ENCODE measurements at places on chromosomes 12 and 14.
A peak's percentile ranks its signal among the peaks of the same experiment; 100 is the strongest.

DNA sequence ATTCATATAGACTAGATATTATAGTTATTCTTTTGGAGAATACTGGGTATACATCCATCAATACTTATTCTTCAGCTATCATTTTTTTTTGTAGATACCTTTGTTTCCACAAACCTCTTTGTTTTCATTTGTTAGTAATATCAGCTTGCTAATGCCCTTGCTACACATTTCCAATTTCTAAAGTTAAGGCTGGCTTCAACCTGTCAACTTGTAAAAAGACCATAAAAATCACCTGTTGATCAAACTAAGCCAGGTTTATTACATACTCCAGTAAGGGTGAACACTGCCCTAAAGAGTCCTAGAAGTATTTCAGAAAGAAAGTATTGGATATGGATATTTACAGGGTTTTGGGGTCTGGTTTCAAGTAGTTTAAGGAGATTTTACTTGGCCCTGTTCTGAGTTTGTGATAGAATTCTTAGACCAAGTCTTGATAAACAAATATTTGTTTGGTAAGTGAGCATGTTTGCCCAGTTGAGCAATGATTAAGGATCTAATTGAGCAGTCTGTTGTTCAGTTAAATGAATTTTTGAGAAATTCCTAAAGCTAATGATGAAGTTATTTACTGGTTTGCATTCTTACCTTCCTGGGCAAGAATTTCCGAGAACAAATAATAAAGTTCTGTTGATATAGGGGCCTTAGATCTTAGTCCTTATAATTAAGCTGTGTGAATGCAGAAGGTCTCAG is 52.8 kb upstream of the LRTM2 start:
- H3K4me1 ChIP-seq, result no peaks in the 10 kb centered on the region
- no peak for DNase-seq
- H3K4me3 ChIP-seq, result no peak overlapping the region
- H3K27ac ChIP-seq, result no peak overlapping the region
- peaks cover 12% of the 10 kb centered on the region for H3K36me3 ChIP-seq

GRCh38 chr12:62288328-62288727 is 28.1 kb downstream of the USP15 start:
- H3K27ac ChIP-seq, result no peak overlapping the region
- H3K27me3 ChIP-seq, result no peaks in the 10 kb centered on the region
- H3K36me3 ChIP-seq, result peaks cover 8% of the 10 kb centered on the region
- DNase-seq, result no peak
- H3K4me1 ChIP-seq, result peaks cover 14% of the 10 kb centered on the region

GRCh38 chr14:92475451-92476187 is 38.0 kb upstream of the RIN3 start:
- no peak overlapping the region for H3K4me3 ChIP-seq
- no peaks in the 10 kb centered on the region for H3K36me3 ChIP-seq
- H3K27me3 ChIP-seq, result no peaks in the 10 kb centered on the region
- peak; percentile 29 for DNase-seq

GRCh38 chr14:99213527-99213971 is 58.4 kb downstream of the BCL11B start:
- peak overlapping the region; percentile 78 for H3K27ac ChIP-seq
- DNase-seq, result no peak
- peak overlapping the region; percentile 36 for H3K4me3 ChIP-seq
- peaks cover 68% of the 10 kb centered on the region for H3K36me3 ChIP-seq

- no peaks in the 10 kb centered on the region for H3K4me1 ChIP-seq
- no peak for DNase-seq
- no peak overlapping the region for H3K4me3 ChIP-seq
- no peaks in the 10 kb centered on the region for H3K27me3 ChIP-seq
- H3K36me3 ChIP-seq, result no peaks in the 10 kb centered on the region
- no peak overlapping the region for H3K27ac ChIP-seq
Observed at GRCh38 chr12:61311413-61311812, 948.8 kb upstream of the USP15 start.

- peaks cover 4% of the 10 kb centered on the region for H3K4me1 ChIP-seq
- peaks cover 3% of the 10 kb centered on the region for H3K27me3 ChIP-seq
- no peak overlapping the region for H3K4me3 ChIP-seq
Observed at GRCh38 chr12:116861320-116861719, 19.9 kb downstream of the HRK start.

DNA sequence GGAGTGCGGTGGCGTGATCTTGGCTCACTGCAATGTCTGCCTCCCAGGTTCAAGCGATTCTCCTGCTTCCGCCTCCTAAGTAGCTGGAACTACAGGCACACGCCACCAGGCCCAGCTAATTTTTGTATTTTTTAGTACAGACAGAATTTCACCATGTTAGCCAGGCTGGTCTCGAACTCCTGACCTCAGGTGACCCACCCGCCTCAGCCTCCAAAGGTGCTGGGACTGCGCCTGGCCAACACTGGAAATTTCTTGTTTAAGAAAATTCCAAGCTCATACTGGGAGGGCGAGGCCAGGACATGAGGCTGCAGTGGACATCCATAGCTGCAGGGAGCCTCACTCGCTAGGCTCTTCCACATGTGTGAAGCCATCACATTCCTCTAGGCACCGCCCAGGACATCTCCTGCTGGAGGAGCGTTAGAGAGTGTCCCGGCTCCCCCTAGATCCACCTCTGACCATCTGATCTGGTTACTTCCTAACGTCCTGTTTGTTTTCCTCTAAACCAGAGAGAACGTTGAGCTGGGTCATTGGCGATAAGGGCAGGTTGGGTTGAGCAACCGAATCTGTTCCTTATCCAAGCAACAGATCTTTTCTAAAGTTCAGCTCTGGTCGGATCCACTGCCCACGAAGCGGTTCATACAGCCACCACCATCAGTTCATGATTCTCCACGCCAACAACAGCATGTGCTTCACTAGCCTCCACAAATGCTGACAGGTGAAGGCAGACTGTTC is 108.2 kb upstream of the MED13L start:
- H3K4me3 ChIP-seq, result no peak overlapping the region
- no peak for DNase-seq
- H3K27ac ChIP-seq, result no peak overlapping the region
- no peaks in the 10 kb centered on the region for H3K27me3 ChIP-seq

DNA sequence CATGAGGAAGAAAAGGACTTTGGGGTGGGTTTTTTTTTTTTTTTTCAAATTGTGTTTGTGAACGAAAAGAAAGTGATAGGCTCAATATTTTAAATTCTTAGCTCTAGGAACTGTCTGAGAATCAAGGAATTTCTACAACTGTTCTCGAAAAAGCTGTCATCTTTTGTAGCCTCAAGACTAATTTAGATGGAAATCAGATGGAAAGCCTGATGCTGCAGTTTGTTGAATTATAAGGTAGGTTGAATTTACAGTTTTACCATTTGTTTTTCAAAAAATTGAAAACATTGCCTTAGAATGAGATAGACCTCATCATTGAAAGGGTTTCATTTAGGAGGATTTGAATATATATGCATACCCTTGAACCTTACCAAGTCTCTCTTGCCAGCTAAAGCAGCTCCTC is 109.3 kb upstream of the TRHDE start:
- H3K4me3 ChIP-seq, result no peak overlapping the region
- H3K27ac ChIP-seq, result no peak overlapping the region
- H3K27me3 ChIP-seq, result no peaks in the 10 kb centered on the region
- H3K4me1 ChIP-seq, result no peaks in the 10 kb centered on the region
- no peak for DNase-seq
- H3K36me3 ChIP-seq, result no peaks in the 10 kb centered on the region

GRCh38 chr12:49976557-49976956 is 3.8 kb downstream of the AQP6 start:
- no peak overlapping the region for H3K27ac ChIP-seq
- DNase-seq, result no peak
- H3K27me3 ChIP-seq, result no peaks in the 10 kb centered on the region
- H3K36me3 ChIP-seq, result no peaks in the 10 kb centered on the region

DNA sequence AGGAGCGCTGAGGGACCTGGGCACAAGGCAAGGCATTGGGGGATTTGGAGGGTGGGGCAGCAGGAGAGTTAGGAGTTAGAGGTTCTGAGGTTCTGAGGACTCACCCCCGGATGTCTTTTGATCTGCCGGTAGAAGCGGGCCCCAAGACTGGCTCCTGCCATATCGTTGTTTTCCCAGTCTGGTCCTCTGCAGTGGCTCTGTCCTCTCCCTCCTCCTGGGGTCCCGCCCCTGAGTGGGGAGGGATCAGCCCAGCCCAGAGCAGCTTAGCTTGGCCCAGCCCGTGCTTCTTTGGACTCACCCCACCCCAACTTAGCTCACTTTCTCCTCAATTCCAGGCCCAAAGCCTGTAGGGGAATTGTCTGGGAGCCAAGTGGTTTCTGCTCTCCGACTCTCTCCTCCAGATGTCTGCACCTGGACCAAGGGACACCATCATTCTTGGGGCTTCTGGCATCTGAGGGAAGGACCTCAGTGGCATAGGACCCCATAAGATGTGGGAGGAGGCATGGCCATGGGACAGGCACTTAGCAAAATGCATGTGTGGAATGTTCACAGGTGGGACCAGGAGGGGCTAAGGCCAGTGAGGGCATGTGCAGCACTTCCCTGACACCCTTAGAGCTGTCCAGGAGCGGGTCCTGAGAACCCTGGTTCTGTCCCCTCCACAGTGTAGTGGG is 7.5 kb downstream of the SHMT2 start:
- no peak for DNase-seq
- H3K36me3 ChIP-seq, result peaks cover 27% of the 10 kb centered on the region
- H3K27me3 ChIP-seq, result peaks cover 48% of the 10 kb centered on the region
- no peak overlapping the region for H3K4me3 ChIP-seq
- H3K4me1 ChIP-seq, result peaks cover 77% of the 10 kb centered on the region

- H3K27ac ChIP-seq, result no peak overlapping the region
- no peaks in the 10 kb centered on the region for H3K4me1 ChIP-seq
- H3K27me3 ChIP-seq, result peaks cover 3% of the 10 kb centered on the region
- H3K36me3 ChIP-seq, result no peaks in the 10 kb centered on the region
Observed at GRCh38 chr14:38297681-38298080, 41.8 kb upstream of the CLEC14A start.

DNA sequence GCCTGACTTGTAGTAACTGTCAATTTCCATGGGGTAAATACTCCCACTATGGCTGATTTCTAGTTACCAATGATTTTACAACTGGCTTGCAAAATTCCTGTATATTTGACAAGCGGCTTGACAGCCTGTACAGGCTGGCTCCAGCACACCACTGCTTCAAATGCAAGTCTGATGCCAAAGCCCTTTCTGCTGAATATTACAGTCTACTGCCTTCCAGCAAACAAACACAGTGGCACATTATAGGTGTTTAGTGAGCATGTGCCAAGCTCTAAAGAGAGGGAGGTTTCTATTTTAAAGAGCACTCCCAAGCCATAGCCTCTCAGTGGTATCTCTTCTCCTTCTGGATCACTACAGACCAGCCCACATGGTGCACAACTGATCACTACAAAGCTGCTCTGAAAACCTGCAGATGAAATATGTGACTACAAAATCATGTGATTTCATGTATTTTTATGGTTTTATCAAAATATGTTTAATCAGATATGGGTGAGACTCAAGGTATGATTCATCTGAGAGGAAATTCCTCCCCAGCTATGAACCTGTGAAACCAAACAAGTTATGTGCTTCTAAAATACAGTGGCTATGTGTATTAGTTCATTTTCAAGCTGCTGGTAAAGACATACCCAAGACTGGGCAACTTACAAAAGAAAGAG is 101.5 kb downstream of the RPAP3 start:
- no peak overlapping the region for H3K27ac ChIP-seq
- no peaks in the 10 kb centered on the region for H3K36me3 ChIP-seq
- no peak for DNase-seq
- no peaks in the 10 kb centered on the region for H3K27me3 ChIP-seq
- no peak overlapping the region for H3K4me3 ChIP-seq
- H3K4me1 ChIP-seq, result no peaks in the 10 kb centered on the region

DNA sequence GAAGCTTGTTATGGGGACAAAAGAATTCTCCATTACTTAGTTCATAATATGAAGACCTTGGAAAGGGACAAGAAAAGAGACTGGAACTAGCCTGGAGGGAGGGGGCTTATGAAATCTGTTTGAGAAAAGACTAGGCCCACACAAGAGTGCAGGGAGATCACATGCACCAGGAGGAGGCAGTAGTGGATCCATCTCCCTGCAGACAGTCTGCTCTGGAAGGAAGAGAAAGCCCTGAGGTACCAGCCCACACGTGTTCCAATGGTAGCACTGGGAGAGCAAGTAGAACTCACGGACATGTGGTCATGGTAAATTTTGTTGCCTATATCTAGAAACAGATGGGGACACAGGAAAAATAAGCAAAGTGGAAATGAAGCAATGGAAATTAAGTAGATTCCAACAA is 445.4 kb downstream of the SOX5 start:
- no peak overlapping the region for H3K4me3 ChIP-seq
- no peaks in the 10 kb centered on the region for H3K36me3 ChIP-seq
- H3K27me3 ChIP-seq, result no peaks in the 10 kb centered on the region
- no peak overlapping the region for H3K27ac ChIP-seq
- no peaks in the 10 kb centered on the region for H3K4me1 ChIP-seq

DNA sequence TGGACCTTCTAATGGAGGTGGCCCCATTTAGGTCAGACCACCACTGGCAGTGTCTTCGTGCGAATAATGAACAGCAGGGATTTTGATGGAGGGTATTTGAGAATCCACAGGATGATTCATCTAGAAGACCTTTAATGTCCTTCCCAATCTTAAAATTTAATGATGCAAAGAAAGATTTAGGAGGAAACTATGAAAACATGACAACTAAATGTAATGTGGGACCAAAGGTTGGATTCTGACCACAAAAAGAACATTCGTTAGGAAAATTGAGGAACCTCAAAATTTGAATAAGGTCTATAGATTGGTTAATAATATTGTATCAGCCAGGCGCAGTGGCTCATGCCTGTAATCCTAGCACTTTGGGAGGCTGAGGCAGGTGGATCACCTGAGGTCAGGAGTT is 78.2 kb upstream of the TMPO start:
- no peak overlapping the region for H3K4me3 ChIP-seq
- peaks cover 3% of the 10 kb centered on the region for H3K27me3 ChIP-seq
- no peaks in the 10 kb centered on the region for H3K4me1 ChIP-seq

GRCh38 chr12:60093428-60093827 is 497.6 kb downstream of the SLC16A7 start:
- no peaks in the 10 kb centered on the region for H3K36me3 ChIP-seq
- no peak overlapping the region for H3K4me3 ChIP-seq
- H3K4me1 ChIP-seq, result no peaks in the 10 kb centered on the region

- no peaks in the 10 kb centered on the region for H3K36me3 ChIP-seq
- peaks cover 48% of the 10 kb centered on the region for H3K4me1 ChIP-seq
- no peak overlapping the region for H3K4me3 ChIP-seq
- DNase-seq, result no peak
- peaks cover 100% of the 10 kb centered on the region for H3K27me3 ChIP-seq
- no peak overlapping the region for H3K27ac ChIP-seq
Observed at GRCh38 chr14:36656687-36657398, 4.8 kb upstream of the PAX9 start.

- H3K4me3 ChIP-seq, result peak overlapping the region; percentile 62
- no peaks in the 10 kb centered on the region for H3K36me3 ChIP-seq
- peaks cover 27% of the 10 kb centered on the region for H3K4me1 ChIP-seq
- H3K27ac ChIP-seq, result no peak overlapping the region
- no peak for DNase-seq
Observed at GRCh38 chr14:56118611-56119181, 485 bp downstream of the PELI2 start.

- no peak for DNase-seq
- peaks cover 11% of the 10 kb centered on the region for H3K36me3 ChIP-seq
- H3K4me1 ChIP-seq, result no peaks in the 10 kb centered on the region
Observed at GRCh38 chr12:39364196-39364595, 78.7 kb downstream of the KIF21A start.

DNA sequence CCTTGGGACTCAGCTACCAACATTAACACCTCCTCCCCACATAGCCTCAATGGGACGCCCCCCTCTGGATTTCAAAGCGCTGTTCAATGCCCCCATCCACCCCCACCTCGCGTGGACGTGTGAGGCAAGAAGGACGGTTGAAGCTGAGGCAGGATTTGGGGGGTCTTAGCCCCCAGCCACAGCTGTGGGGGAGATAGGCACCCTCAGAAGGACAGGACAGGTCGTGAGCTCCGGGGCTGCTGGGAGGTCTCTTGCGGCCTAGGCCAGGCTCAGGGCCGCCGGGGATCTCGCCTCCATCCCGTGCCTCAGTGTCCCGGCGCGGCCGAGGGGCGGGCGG is 8.3 kb upstream of the SP7 start:
- peak overlapping the region; percentile 39 for H3K4me3 ChIP-seq
- peaks cover 15% of the 10 kb centered on the region for H3K4me1 ChIP-seq
- no peak for DNase-seq
- H3K27ac ChIP-seq, result no peak overlapping the region

Data from CD4-positive, alpha-beta T cell (primary cell).